AG04450 (cell line): ENCODE measurements at places on chromosomes 13 and 19.

DNA sequence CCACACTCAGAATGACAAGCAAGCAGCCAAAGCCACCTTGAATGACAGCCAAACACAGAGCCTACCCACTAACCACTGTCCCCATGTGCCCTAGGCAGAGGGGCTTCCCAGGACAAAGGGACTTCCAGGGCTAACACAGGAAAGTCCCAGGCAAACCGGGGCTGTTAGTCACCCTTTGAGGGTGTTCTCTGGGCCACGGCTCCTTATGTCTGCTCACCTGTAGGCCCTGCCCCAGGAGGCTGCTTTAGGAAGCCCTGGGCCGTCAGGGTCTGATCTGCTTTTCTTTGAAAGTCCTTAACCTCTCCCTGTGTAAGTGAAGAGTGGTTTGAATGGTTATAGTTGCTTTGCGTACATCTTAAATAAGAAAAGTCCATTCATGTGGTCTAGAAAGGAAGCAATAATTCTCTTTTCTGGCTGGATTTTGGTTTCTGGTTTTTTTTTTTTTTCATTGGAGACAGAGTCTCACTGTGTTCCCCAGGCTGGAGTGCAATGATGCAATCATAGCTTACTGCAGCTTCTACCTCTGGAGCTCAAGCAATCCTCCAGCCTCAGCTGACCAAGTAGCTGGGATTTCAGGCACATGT lies 161.4 kb downstream of the EFNB2 start:
- no peak for DNase-seq

- no peak for DNase-seq
Observed at GRCh38 chr13:112348642-112349345, 27.4 kb upstream of the SPACA7 start.

DNA sequence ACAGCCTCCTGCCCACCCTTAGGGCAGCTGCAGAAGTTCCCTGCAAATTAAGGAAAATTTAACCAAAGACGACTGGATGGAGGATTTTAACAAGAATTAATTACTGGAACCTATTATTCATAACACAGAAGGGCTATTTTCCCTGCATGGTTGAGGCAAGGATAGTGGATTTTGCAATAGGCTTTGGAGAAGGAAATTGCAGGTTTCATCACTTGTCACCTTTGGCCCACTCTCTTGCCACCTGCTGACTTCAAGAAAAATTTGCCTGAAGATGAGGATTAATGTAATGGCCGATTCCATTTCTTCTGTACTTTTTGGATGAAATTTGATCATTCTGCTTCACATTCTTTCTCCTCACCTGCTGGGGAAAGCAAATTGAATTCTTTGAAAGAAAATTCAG lies 261.7 kb downstream of the FGF9 start:
- DNase-seq, result no peak

DNA sequence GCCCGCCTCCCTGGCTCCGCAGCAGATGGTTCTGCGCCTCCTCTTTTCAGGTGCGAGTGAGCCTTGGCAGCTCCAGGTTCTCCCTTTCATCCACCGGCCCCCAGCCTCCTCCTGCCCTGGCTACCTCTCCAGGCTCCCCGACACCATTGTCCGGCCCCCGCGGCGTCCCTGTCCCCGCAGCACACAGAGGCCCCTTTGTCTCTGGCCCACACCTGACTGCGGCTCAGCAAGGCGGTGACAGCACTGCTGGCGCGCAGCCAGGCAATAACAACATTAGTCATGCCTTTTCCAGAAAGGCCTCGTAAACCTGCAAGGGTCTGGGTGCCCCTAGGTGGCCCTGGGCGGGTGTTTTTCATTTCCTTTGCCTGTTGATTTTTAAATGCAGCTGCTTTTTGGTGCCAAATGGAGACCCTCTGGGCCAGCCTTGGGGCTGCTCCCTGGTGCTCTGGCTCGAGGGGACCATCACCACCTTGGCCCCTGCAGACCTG lies 73.2 kb upstream of the MEDAG start:
- DNase-seq, result no peak

- DNase-seq, result no peak
Observed at GRCh38 chr13:99033814-99034213, 56.0 kb upstream of the DOCK9 start.

- DNase-seq, result no peak
Observed at GRCh38 chr19:16272945-16273344, 51.7 kb upstream of the KLF2 start.

DNA sequence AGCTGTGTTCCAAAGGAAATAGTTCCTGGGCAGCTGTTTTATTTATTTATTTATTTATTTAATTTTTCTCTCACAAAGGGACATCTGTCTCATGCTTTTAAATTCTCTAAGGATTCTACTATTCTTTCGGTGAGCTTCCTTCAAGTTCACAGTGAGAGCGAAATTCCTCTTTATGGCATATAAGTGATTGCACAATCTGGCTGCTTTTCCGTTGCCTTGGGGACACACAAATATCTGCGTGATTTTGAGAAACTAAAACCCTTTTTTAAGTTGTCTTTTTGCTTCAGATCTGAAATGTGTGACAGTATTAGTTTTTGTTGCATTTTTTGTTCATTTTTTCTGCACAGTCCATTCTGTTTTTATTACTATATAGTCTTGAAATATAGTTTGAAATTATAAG lies 19.2 kb downstream of the ZNF486 start:
- no peak for DNase-seq

- no peak for DNase-seq
Observed at GRCh38 chr13:33679658-33680012, 138.3 kb upstream of the RFC3 start.

DNA sequence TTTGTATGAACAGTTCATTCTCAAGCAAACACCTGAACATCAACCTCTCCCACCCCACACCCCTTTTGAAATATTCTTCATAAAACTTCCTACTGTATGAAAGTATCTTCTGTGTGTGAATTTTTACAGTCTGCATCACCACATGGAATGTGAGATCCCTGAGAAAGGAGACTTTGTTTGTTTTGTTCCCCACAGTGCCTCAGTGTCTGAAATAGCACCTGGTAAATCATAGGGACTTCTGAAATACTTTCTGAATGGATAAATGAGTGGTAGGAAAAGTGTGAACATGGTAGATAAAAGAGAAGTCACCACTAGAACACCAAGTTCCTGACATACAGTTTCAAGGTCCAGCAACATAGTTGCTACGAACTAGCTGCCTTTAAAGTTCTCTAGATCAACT lies 1071.2 kb downstream of the EFNB2 start:
- no peak for DNase-seq

GRCh38 chr13:21326155-21327031 lies 132.7 kb downstream of the ZDHHC20 start:
- peak; percentile 7 for DNase-seq

GRCh38 chr19:50897191-50897607 lies 14.0 kb downstream of the KLK4 start:
- no peak for DNase-seq

DNA sequence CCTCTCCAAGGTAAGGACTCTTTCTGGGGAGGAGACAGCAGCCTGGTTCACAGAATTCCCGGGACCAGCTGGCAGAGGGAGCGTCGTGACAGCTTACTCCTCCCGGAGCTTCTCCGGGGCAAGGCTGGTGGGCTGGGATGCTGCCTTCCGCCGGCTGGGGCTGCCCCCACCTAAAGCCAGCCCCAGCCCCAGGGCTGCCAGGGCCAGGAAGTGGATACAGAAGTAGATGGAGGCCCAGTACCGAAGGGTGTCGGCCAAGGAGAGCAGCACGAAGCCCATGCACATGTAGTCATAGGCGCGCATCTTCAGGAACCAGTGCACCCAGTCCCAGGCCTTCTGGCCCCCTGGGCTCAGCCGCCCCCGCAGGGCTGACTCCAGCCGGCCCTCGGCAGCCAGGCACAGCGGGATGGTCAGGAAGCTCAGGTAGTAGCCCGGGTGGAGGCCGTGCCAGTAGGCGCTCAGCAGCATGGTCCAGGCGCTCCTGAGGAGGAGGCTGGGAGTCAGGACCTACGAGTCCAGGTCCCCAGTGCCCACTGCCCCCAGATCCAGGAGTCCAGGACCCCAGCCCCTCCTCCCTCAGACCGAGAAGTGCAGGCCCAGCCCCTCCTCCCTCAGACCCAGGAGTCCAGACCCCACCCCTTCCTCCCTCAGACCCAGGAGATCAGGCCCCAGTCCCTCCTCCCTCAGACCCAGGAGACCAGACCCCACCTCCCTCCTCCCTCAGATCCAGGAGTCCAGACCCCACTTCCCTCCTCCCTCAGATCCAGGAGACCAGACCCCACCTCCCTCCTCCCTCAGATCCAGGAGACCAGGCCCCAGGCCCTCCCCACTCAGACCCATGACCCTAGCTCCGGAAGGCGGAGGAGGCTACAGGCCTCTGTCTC lies 1.2 kb upstream of the TMC4 start:
- no peak for DNase-seq

DNA sequence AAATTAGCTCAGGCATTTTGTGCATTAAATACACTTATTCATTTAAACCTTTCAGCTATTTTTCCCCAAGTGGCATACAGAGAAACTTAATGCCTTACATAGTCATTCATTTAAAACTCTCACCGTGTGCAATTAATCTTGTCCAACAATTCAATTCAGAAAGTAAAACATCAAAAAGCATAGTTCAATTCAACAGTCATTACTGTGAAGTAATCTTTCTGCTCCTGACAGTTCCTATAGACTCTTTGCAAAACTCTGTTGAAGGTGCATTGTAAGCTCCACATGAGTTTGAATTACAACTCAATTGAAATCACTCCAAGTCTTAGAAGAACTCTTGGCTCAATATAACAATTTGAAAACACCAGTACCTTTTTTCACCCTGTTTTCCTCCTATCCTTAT lies 228.3 kb downstream of the DACH1 start:
- no peak for DNase-seq

DNA sequence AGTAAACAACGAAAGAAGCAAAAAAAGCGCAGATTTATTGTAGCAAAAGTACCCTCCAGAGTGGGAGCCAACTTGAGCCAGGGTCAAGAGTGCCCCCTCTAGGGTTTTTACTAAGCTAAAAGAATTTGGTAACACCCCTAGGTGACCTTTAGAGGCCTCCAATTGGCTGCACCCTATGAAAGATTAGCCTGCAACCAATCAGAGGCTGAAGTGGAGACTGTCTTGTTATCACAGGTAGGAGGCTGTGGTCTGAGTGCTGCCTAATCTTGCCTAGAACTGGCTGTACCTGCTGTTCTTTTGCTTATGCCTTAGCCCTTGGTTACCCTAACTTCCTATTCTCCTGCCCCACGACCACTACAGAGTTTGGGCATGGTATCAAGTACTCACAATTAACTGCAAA lies 38.3 kb downstream of the ANKRD10 start:
- no peak for DNase-seq

GRCh38 chr13:111204438-111205177 lies 89.5 kb downstream of the ARHGEF7 start:
- DNase-seq, result peak; percentile 55

DNA sequence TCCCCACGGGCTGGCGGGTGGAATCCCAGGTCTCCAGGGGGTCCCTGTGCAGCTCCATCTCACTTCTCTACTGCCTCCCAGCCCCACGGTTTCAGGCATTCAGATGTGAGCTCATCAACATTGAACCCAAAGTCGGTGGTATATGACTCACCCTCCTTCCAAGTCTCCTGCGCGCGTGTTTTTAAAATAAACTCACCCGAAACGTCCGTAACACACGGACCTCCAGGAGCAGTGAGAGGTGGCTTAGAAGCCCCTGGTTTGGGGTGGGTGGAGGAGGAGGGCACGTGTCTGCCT lies 14.0 kb upstream of the CRTC1 start:
- DNase-seq, result no peak

DNA sequence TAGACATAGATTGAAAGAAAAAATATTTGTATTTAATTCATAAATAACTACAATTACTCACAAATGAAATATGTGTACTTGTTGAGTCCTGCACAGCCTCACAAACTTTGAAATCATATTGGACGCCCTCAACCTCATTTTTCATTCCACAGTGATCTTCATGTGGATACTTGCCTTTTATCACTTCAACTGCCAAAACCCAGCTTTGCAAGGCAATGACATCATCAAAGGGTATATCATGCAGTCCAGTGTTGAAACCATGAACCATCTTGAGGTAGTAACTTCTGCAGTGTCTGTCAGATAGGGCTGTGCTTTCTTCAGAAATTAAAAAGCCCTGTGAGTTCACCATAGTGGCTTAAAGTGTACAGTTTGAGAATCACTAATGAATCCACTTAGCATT lies 82.2 kb downstream of the HS6ST3 start:
- DNase-seq, result no peak

DNA sequence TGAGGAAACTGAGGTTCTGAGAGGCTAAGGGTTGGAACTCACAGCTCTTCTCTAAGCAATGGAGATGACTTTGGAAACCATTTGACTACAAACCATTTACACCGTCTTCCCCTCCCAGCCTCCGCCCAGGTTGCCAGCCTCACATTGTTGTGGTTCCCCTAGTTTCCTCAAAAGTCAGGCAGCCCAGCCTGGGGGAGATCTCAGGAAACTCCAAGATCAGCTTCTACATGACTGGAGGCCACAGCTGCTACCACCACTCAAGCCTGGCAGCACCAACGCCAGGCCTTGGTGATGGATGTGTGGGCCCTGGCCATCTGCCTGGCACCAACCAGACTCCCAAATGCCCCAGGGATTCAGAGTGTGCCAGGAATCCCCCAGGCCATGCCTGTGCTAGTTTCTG lies 207.9 kb downstream of the TSHZ3 start:
- DNase-seq, result no peak

DNA sequence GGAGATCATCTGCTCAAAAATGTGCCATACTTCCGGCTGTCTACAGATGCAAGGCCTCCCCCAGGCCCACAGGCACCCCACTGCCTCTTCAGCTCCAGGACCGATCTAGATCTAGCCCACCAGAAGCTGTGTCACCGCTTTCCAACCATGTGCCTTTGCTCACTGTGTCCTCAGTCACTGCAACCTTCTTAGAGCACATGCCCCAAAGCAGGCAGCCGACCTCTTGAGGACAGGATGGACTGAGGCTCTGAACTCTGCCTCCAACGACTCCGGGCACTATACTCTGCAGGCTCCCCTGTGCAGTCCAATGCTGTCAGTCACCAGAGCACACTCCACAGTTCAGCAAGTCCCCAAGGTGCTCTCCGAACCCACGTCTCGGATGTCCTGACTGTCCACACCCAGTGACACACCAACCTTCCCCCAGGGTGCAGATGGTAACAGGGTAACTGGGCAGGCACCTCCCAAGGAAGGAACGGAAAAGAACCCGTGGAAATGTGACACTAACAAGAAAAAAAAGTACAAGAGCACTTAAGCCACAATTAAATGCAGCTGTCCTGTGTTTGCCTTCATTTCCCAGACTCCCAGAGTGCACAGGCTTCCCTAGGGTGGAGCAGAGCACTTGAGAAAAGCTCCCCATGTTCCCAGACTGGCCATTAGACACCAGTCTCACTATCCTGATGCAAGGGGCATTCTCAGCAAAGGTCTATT lies 4.8 kb downstream of the STK24 start:
- no peak for DNase-seq

DNA sequence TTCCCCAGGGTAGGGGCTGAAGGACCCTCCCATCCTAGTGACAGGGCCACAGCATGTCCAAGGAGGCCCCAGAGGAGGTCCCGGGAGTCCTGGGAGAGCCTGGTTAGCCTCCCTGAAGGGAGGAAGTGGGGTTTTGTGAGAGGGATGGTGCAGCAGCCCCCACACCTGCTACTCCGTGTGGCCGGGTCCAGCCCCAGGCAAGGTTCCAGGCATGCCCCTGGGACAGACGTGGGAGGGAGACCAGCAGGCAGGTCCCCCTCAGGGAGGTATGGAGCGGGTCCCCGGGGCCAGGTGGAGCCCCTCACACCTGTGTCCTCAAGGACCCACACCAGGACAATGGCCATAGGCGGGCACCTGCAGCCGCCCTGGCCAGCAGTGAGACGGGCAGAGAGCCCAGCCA lies 1.9 kb upstream of the F7 start:
- DNase-seq, result no peak
